ENCODE measurements at places on chromosomes 3 and 15.
A peak's percentile ranks its signal among the peaks of the same experiment; 100 is the strongest.

GRCh38 chr3:12235691-12236090, 53.2 kb upstream of the PPARG start:
- DNase-seq = no peak

DNA sequence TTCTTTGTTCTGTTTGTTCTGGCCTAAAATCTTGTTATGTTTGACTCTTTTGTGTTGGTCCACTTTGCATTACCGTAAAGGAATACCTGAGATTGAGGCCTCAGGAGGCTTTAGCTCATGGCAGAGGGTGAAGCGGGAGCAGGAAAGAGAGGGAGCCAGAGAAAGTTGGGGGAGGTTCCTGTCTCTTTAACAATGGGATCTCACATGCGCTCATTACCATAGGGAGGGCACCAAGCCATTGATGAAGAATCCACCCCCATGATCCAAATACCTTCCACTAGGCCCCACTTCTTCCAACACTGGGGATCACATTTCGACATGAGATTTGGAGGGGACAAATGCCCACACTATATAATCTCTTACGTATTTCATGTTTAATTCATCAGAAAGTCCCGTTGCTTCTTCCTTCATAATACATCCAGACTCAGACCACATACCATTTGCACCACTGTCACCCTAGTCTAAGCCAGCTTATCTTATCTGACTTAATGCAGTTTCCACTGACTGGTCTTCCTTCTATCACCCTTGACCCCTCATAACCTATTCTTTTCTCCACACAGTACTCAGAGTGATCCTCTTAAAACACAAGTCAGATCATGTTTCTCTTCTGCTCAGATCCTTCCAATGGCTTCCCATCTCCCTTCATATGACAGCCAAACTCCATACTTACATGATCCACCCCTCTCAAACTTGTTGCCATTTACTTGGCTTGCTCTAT, 13.5 kb downstream of the KBTBD8 start:
- no peak for DNase-seq

GRCh38 chr3:129051871-129052340, 8.7 kb upstream of the GP9 start:
- DNase-seq = peak; percentile 65

- DNase-seq = no peak
These were observed 4.0 kb upstream of the GP9 start for GRCh38 chr3:129056451-129057173.

- DNase-seq = peak; percentile 8
These were observed 1.1 kb downstream of the GORASP1 start for GRCh38 chr3:39106281-39106811.

- DNase-seq = no peak
These were observed 641.5 kb upstream of the NECTIN3 start for GRCh38 chr3:110430146-110430545.

DNA sequence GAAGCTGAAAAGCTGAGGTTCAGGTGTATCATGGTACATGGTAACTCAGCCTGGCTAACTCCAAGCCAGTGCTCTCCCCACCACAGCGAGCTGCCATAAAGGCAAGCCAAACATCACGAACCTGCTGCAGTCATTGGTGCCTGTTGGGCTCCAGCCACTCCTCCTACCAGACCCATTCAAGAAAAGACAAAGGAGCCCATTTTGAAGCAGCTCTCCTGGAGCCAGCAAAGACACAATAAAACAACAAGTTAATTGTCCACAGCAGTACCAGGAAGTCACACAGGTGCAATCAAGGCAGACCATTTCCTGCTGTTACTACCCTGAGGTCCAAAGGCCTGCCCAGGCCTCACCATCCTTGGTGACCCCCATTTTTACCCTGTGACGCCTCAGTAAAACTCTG, 77.6 kb downstream of the DAPK2 start:
- DNase-seq = no peak

DNA sequence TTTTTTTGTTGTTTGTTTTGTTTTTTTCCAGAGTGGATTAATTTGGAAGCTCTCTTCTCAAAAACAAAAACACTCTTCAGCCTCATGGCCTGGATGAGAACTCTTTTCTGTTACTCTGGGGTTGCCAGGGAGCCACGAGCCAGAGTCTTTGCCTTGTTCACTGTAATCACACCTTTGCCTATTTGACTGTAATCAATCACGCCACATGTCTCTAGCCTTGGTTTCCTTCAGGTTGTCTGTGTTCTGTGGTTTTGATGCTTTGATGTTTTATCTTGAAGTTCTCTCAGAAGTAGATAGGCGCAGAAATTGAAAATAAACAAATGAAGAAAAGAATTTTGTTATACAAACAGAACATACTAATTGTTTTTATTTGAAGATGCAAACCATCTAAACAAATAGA, 62.3 kb upstream of the IGF1R start:
- DNase-seq = no peak

GRCh38 chr3:86653661-86654205, 337.2 kb downstream of the VGLL3 start:
- no peak for DNase-seq

DNA sequence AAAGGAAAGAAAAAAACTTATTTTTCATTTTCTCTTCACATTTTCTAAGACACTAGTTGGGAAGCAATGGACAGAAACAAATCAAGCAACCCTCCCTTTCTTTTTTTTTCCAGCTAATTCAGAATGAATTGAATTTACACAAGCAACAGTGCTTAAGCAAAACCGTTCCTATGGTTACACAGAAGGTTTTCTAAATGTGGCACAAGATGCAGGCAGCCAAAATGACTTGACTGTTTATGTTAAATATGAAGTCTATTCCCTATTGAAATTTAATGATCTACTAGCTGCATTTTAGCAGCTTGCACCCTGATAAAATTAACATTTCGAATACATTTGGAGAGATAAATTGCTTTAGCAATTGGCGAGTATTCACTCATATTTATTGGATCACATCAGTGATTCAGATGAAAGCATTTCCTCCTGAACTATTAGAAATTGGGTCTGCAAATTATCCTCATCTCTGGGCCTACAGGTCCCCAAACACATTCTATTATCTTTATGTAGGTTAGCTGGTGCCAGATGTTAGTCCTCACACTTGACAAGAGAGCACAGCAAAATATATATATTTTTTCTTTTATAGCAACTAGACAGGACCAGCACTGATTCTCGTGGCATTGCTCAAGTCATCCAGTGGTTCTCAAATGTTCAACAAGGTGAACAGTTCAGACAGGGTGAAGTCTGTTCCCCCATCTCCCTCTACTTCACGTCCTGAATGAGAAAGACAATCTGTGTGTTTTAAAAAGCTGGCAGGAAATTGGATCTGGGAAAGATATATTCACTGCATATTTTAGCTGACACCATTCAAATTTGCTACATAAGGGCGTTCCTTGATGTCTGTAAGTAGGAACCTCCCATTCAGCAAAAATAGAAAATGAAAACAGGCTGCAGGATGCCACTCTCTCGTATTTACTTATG, 463.6 kb upstream of the KCNMB2 start:
- no peak for DNase-seq

GRCh38 chr3:166444336-166444735, 607.1 kb upstream of the BCHE start:
- DNase-seq = no peak

DNA sequence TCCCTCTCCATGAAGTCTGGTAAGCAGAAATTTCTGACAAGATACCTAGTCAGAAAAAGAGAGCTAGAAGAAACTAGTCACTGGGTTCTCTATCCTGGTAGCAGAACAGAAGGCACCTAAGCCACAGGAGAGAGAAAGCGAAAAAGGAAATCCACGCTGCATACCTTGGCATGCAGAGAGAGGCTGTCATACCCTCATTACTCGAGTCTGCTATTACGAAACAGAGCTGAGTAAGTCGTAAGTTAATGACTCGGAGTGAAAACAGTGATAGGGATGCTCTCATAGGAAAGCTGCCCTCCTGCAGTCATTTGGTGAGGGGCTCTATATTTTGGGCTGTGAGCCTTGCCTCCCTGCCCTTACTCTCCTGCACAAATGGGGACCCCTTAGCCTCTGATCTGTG, 16.2 kb downstream of the CLRN1 start:
- peak; percentile 39 for DNase-seq

GRCh38 chr3:135155228-135155627, 360.2 kb downstream of the EPHB1 start:
- no peak for DNase-seq

DNA sequence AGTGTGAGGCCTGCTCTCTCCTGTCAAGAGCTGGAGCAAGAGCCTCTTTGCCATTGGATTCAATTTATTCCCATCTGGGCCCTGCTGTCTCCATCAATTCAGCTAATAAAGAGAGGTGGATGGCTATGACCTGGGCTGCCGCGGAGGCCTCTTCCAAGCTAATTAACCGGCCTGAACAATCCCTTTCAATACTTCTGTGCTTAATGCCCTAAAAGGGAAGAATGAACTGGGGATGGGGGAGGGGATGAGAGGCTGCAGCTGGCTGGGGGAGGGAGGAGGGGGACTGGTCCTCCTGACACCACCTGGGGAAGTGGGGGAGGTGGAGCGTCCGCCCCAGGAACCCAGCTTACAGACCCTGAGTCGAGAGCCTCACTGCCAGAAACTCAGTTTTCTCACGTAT, 33.4 kb upstream of the PRR23E start:
- DNase-seq = no peak

GRCh38 chr15:21268436-21268940, 171.8 kb downstream of the POTEB3 start:
- no peak for DNase-seq

DNA sequence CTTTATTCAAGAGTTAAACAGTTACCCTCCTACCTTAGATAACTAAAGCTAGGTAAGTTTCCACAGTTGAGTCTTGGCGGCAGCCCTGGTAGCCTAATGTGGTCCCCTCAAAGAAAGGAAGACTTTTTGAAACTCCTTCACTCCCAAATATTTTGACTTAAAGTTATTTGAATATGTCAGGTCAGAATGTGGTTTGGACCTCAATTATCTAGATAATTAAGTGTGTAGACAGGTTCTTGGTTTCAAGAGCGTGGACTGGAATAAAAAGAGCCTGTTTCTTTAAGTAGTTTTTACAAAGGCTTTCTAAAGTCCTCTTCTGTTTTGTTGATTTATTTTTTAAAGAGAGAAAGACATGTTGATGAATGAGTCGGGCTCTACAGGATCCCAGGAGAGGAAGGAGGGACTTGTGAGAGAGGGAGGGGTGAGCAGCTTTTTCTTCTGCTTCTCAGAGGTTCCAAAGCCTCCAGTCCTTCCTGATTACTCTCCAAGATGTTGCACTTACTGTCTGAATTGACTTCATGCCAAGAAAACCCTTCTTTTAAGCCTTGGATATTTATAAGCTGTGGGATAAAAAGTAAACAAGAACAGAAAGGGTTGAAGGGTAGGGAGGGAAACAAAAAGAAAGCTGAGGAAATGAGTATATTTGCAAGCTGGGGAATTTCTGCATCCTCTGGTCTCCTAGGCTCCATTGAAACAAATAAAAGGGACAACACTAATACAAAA, 457.4 kb downstream of the IGSF11 start:
- no peak for DNase-seq

DNA sequence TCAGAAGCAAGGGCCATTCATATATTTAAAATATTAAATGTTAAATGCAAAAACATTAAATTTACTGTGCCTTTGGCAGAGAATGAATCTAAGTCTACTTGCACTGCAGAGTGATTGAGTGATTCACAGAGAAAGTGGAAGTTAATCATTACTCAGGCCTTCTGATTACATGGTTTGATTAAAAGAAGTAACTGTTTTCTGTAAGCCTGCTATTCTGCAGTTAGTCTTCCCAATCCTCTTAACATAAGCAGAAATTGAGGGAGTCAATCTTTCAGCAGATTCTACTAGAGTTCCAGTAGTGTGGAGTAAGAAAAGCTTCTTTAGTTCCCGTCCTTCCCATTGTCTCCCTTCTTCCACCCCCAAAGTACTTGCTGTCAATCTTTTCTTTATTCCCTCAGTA, 1.5 kb downstream of the NLGN1 start:
- DNase-seq = peak; percentile 86

DNA sequence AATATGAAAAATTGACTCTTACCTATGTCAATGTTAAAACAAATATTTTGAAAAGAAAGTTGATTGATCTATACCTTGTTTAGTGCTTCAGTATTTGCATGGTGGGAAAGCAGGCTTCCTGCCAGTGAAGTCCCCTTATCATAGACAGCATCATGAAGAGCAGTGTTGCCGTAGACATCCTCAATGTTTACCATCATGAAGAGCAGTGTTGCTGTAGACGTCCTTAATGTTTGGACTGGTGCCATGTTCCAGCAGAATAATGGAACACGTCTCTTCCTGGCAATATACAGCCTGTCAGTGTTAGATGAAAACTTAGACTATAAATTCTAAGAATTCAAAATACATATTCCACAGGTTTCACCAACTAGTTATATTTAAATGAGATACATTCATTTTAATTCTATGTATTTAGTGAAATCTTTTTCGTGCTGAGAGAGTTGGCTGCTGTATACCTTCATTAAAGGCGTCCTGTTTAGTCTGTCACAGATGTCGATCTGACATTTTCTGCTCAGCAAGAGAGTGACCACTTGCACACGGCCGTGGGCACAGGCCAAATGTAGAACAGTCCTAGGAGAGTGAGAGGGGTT, 116.8 kb downstream of the LMLN start:
- DNase-seq = no peak

- no peak for DNase-seq
These were observed 15.6 kb upstream of the FILIP1L start for GRCh38 chr3:100129941-100130340.

DNA sequence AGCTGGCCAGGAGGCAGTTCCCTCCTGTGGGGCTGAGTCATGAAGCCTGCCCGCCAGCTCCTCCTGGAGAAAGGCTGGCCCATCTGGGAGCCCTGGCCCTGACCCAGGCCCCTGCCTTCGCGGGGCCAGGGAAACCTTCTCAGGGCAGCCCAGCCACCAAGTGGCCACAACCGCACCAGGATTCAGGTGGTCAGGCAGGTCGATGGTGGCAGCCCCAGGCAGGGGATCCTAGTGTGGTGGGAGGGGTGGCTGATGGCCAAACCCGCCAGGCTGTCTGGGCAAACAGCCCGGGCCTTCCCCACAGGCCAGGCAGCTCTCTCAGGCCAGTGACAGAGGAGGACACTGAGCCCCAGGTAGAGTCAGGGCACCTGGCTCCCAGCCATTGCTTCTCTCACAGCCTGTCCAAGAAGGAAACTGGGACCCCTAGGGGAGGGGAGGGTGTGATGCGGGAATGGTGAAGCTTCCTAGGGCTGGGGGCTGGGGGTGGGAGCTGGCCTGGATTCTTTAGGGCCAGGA, 1.2 kb downstream of the TWF2 start:
- DNase-seq = peak; percentile 61
